ENCODE measurements at places on chromosomes 7 and 10.

- no peak for DNase-seq
Observed at GRCh38 chr10:14250496-14251076, 80.1 kb downstream of the FRMD4A start.

- DNase-seq, result peak; percentile 53
Observed at GRCh38 chr10:6069081-6069931, 7.1 kb upstream of the IL2RA start.

- no peak for DNase-seq
Observed at GRCh38 chr7:88638583-88638982, 120.9 kb upstream of the ZNF804B start.

DNA sequence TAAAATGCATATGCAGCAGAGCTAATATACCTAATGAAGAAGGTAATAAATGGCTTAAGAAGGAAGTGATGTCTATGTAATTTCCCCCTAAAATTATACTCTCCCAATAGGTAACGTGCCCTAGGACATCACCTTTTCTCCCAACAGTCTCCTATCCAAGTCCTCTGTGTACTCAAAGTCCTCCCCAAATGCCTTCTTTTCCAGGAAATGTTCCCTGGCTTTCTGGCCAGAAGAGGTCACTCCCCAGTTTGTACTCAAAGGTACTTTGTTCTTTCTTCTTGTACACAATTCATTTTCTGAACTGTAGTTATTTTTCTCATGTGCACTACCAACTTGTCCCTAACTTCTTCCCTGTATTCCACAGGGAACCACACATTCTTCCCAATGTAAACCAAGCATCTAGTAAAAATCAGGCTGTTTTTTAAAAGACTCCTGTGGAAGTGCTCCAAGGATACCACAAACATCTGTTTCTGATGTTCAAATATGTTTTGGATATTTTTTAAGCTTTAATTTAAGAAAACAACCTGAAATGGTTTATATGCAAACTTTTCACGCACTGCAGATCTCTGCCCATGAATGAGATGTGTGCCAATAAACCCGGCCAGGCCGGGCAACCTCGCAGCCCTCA lies 262.3 kb upstream of the KLF14 start:
- DNase-seq, result no peak

DNA sequence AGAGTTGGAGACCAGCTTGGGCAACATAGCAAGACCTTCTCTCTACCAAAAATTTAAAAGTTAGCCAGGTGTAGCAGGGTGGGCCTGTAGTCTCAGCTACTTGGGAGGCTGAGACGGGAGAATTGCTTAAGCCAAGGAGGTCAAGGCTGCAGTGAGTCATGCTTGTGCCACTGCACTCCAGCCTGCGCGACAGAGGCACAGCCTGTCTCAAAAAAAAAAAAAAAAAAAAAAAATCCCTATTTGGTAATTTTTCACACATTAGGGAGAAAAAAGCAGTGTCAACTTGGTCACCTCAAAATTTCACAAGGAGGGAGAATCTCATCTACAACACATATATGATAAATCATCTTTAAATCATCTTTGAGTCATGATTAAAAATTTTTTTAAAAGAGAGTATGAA lies 6.4 kb upstream of the ZNF398 start:
- no peak for DNase-seq

DNA sequence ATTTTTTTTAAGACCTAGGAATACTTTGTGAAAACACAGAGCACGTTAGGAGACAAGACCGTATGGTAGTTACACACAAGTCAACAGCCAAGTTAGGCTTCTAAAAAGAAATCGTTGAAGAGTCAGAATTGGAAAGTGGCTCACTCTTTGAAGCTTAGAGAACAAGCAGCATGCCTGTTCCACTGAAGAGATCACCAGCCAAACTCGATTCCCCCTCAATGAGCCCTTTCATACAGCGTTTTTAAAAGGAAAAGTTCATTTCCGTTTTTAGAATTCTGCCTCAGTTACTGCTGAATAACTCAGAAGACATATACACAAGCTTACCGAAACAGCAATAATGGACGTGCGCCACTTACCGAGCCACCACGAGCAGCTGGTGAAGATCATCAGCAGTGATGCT lies 41.0 kb downstream of the MCMBP start:
- DNase-seq, result no peak

GRCh38 chr10:124289851-124290795 lies 128.6 kb downstream of the OAT start:
- peak; percentile 61 for DNase-seq

- DNase-seq, result no peak
Observed at GRCh38 chr7:128800567-128800966, 8.8 kb downstream of the CCDC136 start.

GRCh38 chr10:133158756-133159610 lies 1.0 kb upstream of the KNDC1 start:
- DNase-seq, result peak; percentile 15

DNA sequence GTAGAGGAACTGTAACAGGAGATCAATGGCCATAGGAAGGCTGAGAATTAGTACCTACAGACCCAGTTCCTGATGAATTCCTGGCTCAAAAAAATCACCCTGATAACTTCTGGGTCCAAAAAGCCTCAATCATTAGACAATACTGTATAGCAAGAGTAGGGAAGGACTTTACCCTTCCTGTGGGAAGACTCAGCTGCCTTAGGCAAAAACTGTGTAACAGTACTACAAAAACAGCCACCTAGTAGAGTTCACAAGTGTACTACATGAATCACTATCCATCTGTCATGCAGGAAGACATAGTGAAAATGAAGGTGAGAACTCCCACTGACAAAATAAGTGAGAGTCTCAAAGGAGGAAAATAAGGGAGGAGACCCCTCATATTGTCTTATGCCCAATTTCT lies 47.6 kb downstream of the MAP3K8 start:
- no peak for DNase-seq

DNA sequence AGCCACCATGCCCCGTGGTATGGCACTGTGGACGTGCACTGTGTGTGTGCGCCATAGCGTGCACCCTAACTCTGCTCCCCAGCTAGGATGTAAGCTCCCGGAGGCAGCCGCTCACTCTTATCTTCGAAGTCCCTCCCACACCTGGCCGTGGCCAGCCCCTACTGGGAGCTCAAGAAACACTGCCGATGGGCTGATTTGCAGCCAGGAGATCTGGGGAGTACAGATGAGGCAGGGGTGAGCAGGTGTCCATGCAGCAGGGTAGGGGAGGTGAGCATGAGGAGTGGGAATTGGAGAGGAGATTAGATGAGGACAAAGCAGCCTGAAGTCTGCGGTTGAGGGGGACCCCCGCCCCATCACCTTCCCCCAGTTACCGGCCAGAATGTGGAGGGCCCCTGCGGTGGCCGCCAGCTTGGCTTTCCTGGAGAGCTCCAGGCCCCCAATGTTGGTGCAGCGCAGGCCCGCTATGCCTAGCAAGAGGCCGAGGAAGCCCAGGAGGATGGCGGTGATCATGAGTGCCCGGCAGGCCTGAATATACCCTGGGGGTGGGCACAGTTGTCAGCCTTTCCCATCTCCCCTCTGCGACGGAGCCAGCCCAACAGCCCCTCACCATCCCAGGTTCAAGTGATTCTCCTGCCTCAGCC lies 3.6 kb downstream of the CLDN15 start:
- no peak for DNase-seq

DNA sequence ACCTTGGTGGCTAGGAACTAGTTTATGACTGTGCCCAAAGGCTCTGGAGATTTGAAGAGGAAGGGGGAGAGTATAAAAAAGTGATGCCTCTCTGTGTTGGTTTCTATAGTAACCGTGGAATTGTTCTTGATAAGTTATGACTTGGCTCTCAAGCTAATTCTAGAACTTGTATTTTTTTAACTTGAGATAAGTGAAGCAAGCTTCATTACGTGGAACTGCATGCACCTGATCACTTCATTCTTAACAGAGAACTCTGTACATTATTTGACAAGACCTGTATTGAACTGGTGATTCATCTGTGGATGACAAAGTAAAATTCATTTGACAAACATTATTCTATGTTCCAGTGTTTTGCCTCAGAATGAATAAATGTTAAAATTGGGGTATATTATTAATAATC lies 1452.2 kb downstream of the REEP3 start:
- no peak for DNase-seq

- DNase-seq, result no peak
Observed at GRCh38 chr7:155278921-155279320, 18.8 kb upstream of the INSIG1 start.

DNA sequence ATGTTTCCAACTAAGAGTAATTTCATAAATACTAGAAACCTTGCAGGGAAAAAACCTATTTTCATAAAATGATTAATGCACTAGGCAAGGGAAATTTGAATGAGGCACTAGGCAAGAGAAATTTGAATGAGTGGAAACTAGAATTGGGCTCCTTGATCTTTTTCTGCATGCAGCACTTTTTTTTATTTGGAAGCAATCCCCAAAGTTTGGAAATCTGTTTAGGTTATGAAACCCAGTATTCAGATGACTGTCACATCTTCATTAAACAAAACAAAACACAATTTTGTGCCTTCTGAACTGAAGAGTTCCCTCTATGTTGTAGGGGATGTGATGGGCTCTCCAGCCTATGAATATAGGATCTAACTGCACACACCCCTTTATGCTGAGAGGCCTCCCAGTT lies 201.9 kb downstream of the BAMBI start:
- no peak for DNase-seq

Data from myocyte (in vitro differentiated cells).